ENCODE measurements at places on chromosomes 2 and 18. TPM values are rescaled to one million over a fixed set of nuclear protein-coding genes. Genes with fewer than 3 reads are reported as not detected.

The RAMP1 gene
- total RNA-seq, result not detected

The MEIS1 gene
- not detected for total RNA-seq

- no peak for DNase-seq
These were observed 37.1 kb downstream of the BOK start for GRCh38 chr2:241595600-241596140.

- DNase-seq, result no peak
These were observed 154.5 kb downstream of the MGAT5 start for GRCh38 chr2:134408386-134408785.

DNA sequence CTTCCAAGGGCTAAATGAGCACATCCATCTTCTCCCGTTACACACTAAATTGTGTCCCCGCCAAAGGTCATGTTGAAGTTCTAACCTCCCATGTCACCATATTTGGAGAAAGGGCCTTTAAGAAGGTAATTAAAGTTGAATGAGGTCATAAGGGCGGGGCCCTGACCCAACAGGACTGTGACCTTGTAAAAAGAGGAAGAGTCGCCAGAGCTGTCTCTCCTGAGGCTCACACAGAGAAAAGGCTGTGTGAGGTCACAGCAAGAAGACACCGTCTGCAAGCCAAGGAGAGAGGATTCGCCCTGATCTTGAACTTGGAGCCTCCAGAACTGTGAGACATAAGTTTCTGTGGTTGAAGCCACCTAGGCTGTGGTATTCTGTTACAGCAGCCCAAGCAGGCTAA is 24.1 kb downstream of the TRABD2A start:
- no peak for DNase-seq

All from naive thymus-derived CD8-positive, alpha-beta T cell (primary cell).